IPS DF 6.9 (cell line): ENCODE measurements at places on chromosomes 5 and 9.
A peak's percentile ranks its signal among the peaks of the same experiment; 100 is the strongest.

GRCh38 chr9:127142291-127142690 lies 19.9 kb upstream of the ANGPTL2 start:
- peaks cover 3% of the 10 kb centered on the region; the same call in 1 of the 2 replicates for H3K4me1 ChIP-seq
- H3K27me3 ChIP-seq, result no peaks in the 10 kb centered on the region
- H3K36me3 ChIP-seq, result no peaks in the 10 kb centered on the region
- DNase-seq, result no peak

DNA sequence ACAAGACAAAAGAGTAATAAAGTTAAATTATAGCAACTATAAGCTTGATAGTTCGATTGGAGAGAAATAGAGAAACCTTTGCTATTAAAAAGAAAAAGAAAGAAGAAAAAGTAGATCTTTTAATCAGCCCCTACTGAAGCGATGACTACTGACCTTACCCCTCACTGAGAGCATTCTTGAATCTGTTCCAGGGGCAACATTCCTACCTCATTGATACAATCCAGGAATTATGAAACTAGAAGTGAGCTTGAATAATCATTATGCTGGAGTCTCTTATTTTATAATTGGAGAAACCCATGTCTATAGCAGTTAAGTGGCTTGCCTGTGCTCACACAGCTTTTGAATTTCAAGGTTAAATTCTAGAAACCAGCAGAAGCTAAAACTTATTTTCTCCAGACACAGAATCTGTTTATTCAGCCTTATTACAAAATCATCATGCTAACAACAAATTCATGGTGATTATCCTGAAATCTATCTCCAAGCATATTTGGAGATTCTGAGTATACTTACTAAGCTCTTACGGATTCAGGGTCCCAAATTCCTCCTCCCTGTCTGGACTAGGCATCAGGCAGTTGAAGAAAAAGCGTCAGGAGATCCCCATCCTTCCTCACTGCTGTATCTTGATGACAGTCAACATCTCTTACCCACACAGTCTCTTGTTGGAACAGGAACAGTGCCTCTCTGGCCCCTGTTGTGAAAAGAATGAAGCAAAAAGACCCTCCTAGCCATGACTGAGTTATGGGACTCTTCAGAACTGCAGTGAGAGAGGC lies 547.6 kb upstream of the WWC1 start:
- no peaks in the 10 kb centered on the region for H3K4me1 ChIP-seq
- DNase-seq, result no peak
- H3K27ac ChIP-seq, result no peak overlapping the region
- H3K4me3 ChIP-seq, result no peak overlapping the region
- H3K36me3 ChIP-seq, result no peaks in the 10 kb centered on the region

DNA sequence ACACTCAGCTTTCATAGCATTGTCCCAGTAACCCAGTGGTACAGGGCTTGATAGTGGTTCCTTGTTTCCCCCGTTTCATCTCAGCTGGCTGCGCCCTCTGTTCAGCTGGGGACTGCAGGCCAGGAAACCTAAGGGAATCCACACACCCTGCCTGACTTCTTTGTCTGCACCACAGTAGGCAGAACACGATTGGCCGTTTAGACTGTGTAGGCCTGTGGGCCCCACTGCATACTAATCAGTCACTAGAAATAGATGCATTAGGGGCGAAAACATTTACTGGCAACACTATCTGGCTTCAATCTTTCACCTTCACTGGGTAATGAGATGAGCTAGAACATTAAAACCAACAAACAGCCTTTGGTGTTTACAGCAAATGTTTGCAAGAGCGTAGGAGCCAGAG lies 512.7 kb upstream of the BRINP1 start:
- no peak overlapping the region for H3K27ac ChIP-seq
- no peaks in the 10 kb centered on the region for H3K27me3 ChIP-seq
- H3K4me3 ChIP-seq, result no peak overlapping the region

GRCh38 chr9:79189511-79189924 lies 382.2 kb upstream of the TLE4 start:
- H3K4me3 ChIP-seq, result no peak overlapping the region
- no peaks in the 10 kb centered on the region for H3K36me3 ChIP-seq
- no peak overlapping the region for H3K27ac ChIP-seq
- H3K4me1 ChIP-seq, result no peaks in the 10 kb centered on the region
- no peak for DNase-seq
- H3K27me3 ChIP-seq, result no peaks in the 10 kb centered on the region

DNA sequence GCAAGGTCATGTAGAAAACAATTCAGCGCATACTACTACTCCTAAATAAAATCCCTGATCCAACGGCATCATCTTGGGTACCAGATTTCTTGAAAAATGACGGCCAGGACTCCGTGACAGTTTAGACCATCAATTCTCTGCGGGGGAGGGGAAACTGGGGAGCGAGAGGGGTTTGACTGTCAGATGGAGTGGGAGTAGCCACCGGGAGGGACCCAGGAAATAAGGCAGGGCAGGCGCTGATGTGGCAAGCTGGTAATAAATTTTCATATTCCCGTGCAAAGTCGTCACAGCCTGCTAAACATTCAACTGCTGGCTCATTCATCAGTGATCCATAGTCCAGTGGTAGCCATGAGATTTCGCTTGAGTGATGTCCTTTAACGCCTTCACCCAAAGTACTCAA lies 457 bp upstream of the CDH18 start:
- H3K4me3 ChIP-seq, result no peak overlapping the region; the same call in 1 of the 2 replicates
- H3K27me3 ChIP-seq, result no peaks in the 10 kb centered on the region; the same call in 1 of the 2 replicates
- no peak for DNase-seq
- H3K4me1 ChIP-seq, result no peaks in the 10 kb centered on the region
- H3K27ac ChIP-seq, result no peak overlapping the region

- H3K4me1 ChIP-seq, result peaks cover 9% of the 10 kb centered on the region
- H3K27ac ChIP-seq, result no peak overlapping the region
- no peak for DNase-seq
- no peak overlapping the region for H3K4me3 ChIP-seq
Measured at GRCh38 chr5:93598091-93599000, 15.3 kb downstream of the NR2F1 start.

- H3K36me3 ChIP-seq, result peaks cover 5% of the 10 kb centered on the region
- no peak for DNase-seq
- H3K4me3 ChIP-seq, result no peak overlapping the region
- H3K27ac ChIP-seq, result no peak overlapping the region
- no peaks in the 10 kb centered on the region for H3K27me3 ChIP-seq
Measured at GRCh38 chr9:92658611-92659010, 11.3 kb downstream of the IPPK start.

DNA sequence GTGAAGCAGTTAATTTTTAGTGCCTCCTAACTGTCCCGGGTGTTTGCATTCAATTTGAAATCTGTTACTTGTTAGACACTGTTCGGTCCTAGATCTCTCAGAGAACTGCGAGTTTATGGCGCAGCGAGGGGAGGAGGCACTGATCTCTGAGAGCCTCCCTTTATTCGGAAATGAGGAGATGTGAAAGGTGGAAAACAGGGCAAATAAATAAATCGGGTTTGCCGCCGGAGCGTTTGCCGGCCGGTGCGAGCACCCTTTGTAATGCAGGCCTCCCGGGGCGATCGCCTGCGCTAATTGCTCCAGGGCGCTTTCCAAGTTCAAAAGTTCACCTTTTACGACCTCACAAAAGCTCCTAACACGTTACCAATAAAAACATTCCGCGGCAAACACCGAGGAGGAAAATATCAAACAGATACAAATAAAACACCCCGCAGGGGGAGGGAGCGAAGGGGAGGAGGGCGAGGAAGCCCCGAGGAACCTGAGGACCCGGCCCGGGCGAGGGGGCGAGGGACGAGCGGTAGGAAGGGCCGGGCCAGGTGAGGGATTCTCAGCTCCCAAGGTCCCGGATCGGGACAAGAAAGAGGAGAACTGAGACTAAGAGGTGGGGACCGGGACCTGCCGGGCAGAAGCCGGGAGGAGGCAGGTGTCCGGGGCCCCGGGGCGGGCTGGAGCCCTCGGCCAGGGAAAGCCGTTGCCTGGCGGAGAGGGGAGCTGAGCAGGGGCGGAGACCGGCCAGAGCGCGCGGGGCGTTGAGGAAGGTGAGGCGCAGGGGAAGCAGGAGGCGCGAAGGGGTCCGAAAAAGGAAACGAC lies 1.4 kb downstream of the NR6A1 start:
- peaks cover 2% of the 10 kb centered on the region; the same call in 1 of the 2 replicates for H3K4me1 ChIP-seq
- H3K4me3 ChIP-seq, result peak overlapping the region; percentile 92
- H3K36me3 ChIP-seq, result no peaks in the 10 kb centered on the region
- DNase-seq, result no peak
- H3K27me3 ChIP-seq, result no peaks in the 10 kb centered on the region; the same call in 1 of the 2 replicates

- H3K4me3 ChIP-seq, result no peak overlapping the region
- no peaks in the 10 kb centered on the region for H3K4me1 ChIP-seq
- DNase-seq, result no peak
- no peaks in the 10 kb centered on the region for H3K27me3 ChIP-seq
Measured at GRCh38 chr5:96576876-96577275, 85.3 kb upstream of the CAST start.

DNA sequence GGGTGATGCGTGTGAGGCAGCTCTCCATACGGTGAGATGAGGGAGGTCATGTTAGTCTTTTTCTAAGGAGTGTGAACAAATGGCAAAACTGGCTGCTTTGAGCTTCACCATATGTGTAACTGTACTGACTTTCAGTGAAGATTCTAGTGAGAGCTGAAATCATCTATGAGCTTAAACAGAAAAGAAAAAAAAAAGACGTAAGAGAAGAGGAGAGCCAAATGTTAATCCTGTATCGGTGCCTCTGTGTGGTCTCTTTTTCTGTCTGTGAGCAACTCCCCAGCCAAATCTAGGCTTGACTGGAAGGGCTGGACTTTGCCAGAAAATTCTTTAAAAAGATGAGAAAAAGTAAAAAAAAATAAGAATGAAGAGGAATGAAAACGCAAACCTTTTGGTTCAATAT lies 209.7 kb upstream of the TUT7 start:
- no peaks in the 10 kb centered on the region for H3K27me3 ChIP-seq
- H3K36me3 ChIP-seq, result no peaks in the 10 kb centered on the region
- no peaks in the 10 kb centered on the region for H3K4me1 ChIP-seq
- H3K4me3 ChIP-seq, result no peak overlapping the region
- DNase-seq, result no peak

GRCh38 chr9:14687042-14687719 lies 6.1 kb downstream of the ZDHHC21 start:
- H3K4me1 ChIP-seq, result no peaks in the 10 kb centered on the region
- no peaks in the 10 kb centered on the region for H3K27me3 ChIP-seq
- peaks cover 4% of the 10 kb centered on the region; the same call in 1 of the 2 replicates for H3K36me3 ChIP-seq
- no peak overlapping the region for H3K4me3 ChIP-seq
- H3K27ac ChIP-seq, result no peak overlapping the region

- H3K27me3 ChIP-seq, result no peaks in the 10 kb centered on the region
- no peaks in the 10 kb centered on the region for H3K36me3 ChIP-seq
- H3K4me1 ChIP-seq, result no peaks in the 10 kb centered on the region
- no peak overlapping the region for H3K4me3 ChIP-seq
Measured at GRCh38 chr9:112377684-112378327, 2.1 kb upstream of the HSDL2 start.

GRCh38 chr9:84794981-84795637 lies 125.6 kb downstream of the NTRK2 start:
- H3K4me1 ChIP-seq, result no peaks in the 10 kb centered on the region; the same call in 1 of the 2 replicates
- no peaks in the 10 kb centered on the region for H3K27me3 ChIP-seq
- H3K4me3 ChIP-seq, result no peak overlapping the region
- no peak overlapping the region for H3K27ac ChIP-seq

GRCh38 chr9:114560956-114561355 lies 26.6 kb upstream of the ATP6V1G1 start:
- no peak for DNase-seq
- no peak overlapping the region for H3K27ac ChIP-seq
- no peak overlapping the region for H3K4me3 ChIP-seq
- no peaks in the 10 kb centered on the region for H3K27me3 ChIP-seq

- no peak overlapping the region for H3K4me3 ChIP-seq
- no peaks in the 10 kb centered on the region for H3K27me3 ChIP-seq
- 0 out of 2 replicates have a peak, but pooled peaks cover 2% of the 10 kb centered on the region for H3K36me3 ChIP-seq
- peaks cover 8% of the 10 kb centered on the region for H3K4me1 ChIP-seq
- no peak overlapping the region for H3K27ac ChIP-seq
Measured at GRCh38 chr5:160269017-160269416, 39.7 kb downstream of the FABP6 start.

DNA sequence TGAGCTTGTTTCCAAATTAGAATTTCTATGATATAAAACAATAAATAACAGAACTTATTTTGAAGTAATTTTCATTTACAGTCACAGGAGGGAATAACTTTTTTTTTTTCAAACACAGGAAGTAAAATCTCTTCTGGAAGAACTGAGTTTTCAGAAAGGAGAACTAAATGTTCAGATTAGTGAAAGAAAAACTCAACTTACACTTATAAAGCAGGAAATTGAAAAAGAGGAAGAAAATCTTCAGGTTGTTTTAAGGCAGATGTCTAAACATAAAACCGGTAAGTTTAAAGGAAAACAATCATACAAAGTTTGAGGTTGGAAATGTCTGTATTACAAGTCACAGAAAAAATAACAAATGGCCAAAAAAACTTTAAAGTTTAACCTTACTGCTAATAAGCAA lies 41.6 kb downstream of the RAB14 start:
- no peak overlapping the region for H3K4me3 ChIP-seq
- no peaks in the 10 kb centered on the region for H3K27me3 ChIP-seq
- no peak for DNase-seq
- no peak overlapping the region for H3K27ac ChIP-seq
- H3K36me3 ChIP-seq, result no peaks in the 10 kb centered on the region
- no peaks in the 10 kb centered on the region for H3K4me1 ChIP-seq

DNA sequence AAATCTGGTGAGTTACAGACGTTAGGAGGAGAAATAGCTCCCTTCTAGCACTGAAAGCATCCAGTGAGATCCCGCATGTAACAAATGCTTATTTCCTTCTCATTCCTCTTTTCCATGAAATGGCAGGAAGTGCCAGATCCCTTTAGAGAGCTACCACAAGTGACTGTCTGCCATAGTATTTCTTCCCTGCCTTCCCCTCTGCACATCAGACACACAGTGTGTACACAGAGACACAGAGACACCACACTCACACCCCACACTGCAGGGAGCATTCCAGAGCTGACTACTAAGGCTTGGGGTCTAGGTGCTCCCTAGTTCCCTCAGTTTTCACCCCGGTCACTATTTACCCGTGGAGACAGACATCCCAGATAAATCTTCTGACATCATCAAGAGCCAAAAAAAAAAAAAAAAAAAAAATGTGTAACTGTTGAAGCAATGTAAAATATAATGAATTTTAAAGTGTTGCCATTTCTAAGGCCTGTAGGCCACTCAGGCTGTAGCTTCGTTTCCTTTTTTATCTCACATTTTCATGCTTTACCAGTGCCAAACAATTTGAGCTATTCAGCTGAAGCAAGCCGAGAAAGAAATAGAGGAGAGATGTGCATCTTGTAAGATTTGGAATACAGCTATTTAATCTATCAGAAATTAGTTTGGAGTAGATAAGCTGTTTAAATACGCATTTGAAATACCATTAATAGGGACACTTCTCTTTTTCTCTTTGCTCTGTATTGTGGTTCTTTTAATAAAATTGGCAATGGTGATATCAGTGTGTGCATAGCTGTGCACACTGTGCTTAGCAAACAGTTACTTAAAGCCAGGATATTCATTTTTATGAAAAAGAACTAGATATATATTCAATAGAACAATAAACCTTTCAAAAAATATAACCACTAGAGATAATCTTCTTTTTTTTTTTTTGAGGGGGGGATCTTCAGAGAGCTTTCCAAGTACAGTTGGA lies 405.5 kb downstream of the PDE4D start:
- no peaks in the 10 kb centered on the region for H3K27me3 ChIP-seq
- H3K4me1 ChIP-seq, result peaks cover 2% of the 10 kb centered on the region; the same call in 1 of the 2 replicates
- H3K27ac ChIP-seq, result no peak overlapping the region
- no peak overlapping the region for H3K4me3 ChIP-seq
